Stomach (tissue), 19 donors: ENCODE measurements at places on chromosomes 13 and 19. TPM values are rescaled to one million over a fixed set of nuclear protein-coding genes. Genes with fewer than 3 reads are reported as not detected.

DNA sequence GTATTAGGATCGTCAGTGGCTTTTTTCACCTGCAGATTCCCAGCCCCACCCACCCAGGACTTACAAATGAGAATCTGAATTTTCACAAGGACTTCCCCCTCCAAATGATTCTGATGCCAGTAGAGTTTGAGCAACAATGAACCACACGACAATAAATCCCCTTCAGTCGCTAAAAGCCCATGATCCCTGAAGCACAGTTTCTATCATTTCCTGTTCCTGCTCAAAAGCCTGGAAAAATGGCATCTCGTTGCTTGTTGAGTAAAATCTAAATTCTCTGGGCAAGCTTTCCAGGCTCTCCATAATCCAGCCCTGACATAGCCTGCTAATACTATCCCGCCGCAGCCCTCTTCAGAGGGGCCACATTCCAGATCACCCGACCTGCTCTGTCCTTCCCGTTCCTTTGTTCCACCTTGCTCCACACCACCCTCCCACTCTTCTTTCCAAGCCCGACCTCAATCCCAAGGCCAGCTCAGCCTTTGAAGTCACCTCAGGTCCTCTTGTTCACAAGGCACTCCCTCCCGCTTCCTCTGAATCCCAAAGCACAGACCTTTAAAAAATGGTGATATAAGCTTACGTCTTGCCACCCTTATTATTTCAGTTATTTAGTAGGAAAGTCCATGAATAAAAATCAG, 67.9 kb downstream of the NUFIP1 start:
- peaks cover 64% of the 10 kb centered on the region for H3K4me1 ChIP-seq
- no peaks in the 10 kb centered on the region for H3K27me3 ChIP-seq
- peak overlapping the region; percentile 91 for H3K27ac ChIP-seq
- no peak for DNase-seq

- H3K4me1 ChIP-seq: no peaks in the 10 kb centered on the region
- no peaks in the 10 kb centered on the region for H3K36me3 ChIP-seq
- H3K27ac ChIP-seq: peak overlapping the region; percentile 49
- no peak for DNase-seq
- H3K4me3 ChIP-seq: no peak overlapping the region
Measured at GRCh38 chr13:77980592-77980991, 62.0 kb upstream of the EDNRB start.

GRCh38 chr19:35872180-35872579, 3.8 kb downstream of the APLP1 start:
- no peak overlapping the region for H3K4me3 ChIP-seq
- peaks cover 17% of the 10 kb centered on the region for H3K27me3 ChIP-seq
- H3K4me1 ChIP-seq: peaks cover 24% of the 10 kb centered on the region
- H3K27ac ChIP-seq: no peak overlapping the region
- no peak for DNase-seq

GRCh38 chr19:2711875-2712205, 9.3 kb downstream of the DIRAS1 start:
- no peaks in the 10 kb centered on the region for H3K4me1 ChIP-seq
- H3K27ac ChIP-seq: no peak overlapping the region
- no peak for DNase-seq
- H3K36me3 ChIP-seq: no peaks in the 10 kb centered on the region
- no peak overlapping the region for H3K4me3 ChIP-seq
- peaks cover 7% of the 10 kb centered on the region for H3K27me3 ChIP-seq

DNA sequence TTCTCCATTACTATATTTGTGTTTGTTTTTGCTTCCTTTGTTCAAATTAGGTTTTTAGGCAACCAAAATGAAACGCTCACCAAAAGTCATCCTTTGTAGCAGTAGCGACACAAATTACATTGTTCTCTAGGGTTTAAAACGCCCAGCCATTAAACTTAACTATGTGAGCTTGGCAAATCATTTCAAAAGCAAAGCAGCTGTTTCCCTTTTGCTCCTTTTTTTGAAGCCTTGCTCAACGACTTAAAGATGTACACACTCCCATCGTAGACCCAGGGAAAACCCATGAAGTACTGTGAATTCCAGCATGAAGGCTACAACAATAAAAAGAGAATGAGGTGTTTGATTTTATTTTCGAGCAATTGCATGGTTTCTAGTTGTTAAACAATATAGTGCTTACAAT, 106.7 kb downstream of the RAP2A start:
- DNase-seq: peak; percentile 49
- no peak overlapping the region for H3K27ac ChIP-seq
- H3K4me3 ChIP-seq: no peak overlapping the region
- no peaks in the 10 kb centered on the region for H3K27me3 ChIP-seq

DACT3 gene
- total RNA-seq: 10.3 TPM

NKPD1 gene
- total RNA-seq: not detected

KLK6 gene
- total RNA-seq: not detected

MAST1 gene
- total RNA-seq: 2.2 TPM

NAPA gene
- 170 TPM for total RNA-seq
